ENCODE measurements at places on chromosomes 5 and 9.

DNA sequence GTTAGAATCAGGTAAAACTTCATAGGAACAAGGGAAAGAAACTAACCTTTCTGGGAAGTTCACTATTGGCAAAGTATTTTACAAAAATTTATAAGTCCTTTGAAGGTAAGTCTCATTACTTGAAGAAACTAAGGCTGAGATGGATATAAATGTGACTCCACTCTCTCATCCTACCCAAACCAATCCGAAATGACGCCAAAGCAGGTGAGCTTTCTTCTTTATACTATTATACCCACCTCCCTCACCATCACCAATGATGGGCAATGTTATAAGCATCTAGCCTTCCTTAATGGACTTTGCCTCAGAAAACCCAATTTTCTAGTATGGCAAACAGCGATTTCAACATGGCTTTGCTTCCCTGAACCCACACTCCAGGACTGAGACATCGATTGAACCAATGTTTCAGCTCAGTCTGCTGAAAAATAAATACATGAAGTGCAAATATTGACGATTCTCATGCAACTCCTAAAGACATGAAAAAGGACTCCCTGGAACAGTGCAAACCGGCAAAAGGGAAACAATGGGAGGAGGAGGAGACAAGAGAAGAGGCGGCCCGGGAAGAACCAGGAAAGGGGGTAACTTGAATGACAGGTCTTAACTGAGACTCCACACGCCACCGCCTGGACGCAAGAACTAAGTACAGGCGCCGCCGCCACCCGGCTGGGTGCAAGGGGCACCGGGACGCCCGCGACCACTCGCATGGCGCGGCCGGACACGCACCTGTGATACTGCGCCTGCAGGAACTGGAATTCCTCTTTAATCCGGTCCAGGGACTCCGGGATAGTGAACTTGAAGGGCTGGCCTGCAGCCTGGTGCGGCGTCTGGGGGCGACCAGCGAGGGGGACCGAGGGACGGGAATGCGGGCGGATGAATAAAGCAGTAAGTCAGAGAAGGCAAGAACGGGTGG lies 2.5 kb downstream of the TLE1 start:
- peak; percentile 56 for DNase-seq

DNA sequence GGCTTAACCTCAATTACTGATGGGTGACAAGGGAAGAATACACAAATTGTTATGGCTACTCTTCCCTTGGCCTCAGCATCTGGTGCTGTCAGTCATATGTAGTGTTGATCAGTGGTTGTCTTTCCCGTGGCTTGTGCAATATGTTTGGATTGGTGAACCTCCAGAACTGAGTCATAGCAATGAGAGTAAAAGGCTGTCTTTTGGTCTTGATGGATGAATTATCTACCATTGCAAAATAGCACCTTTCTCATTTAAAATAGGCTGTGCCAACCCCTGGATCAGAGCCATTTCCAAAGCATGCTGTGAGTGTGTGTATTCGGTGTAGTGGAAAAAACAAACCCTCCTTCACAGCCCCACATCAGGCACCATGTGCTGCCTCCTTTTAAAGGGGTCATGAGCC lies 14.6 kb upstream of the F2R start:
- DNase-seq: no peak

DNA sequence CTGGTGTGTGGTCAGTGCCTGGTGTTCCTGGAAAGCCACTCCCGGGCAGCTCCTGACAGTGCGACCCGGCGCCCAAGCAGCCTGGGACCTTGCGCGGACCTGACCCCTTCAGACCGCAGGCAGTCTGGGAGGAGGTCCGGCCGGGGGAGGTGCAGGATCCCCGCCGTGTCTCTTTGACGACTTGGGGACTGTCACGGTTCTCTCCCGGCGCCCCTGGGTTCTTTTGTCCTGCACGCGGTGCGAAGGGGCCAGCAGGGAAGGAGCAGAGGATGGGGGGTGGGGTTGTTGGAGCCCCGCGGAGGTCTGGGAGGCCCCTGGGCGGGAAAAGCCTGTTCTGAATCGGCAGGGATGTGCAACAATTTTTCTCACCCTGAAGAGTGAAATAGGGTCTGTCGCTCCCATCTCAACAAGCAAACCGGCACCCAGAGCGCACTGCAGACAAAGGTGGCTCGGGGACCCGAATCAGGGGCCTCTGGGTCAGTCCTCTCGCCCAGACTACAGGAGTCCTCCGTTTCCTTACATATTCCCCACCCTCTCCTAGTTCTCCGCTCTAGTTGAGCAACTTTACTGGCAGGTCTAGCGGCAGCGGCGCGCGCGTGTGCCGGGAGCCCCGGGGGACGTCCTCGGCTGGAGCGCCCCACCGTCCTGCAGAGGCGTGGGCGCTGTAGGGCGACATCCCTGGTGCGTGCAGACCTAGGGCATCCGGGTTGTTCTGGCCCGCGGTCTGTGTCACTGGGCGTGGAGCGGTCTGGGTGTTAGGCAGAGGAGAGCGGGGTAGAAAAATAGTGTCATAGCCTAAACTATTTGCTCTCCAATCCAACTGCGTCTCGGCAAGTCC lies 1.2 kb downstream of the VCAN start:
- DNase-seq: peak; percentile 48

- no peak for DNase-seq
Observed at GRCh38 chr9:134466869-134467616, 140.8 kb downstream of the RXRA start.

GRCh38 chr5:131509801-131510200 lies 125.2 kb downstream of the RAPGEF6 start:
- DNase-seq: no peak
